Stimulated activated CD8-positive, alpha-beta memory T cell treated with anti-CD3 and anti-CD28 coated beads, Interleukin-15, amount 100 ng/mL, for 4 hours (primary cell): ENCODE measurements at places on chromosomes 7 and 10.

GRCh38 chr7:40551685-40552576 is 417.1 kb downstream of the SUGCT start:
- no peak for DNase-seq

DNA sequence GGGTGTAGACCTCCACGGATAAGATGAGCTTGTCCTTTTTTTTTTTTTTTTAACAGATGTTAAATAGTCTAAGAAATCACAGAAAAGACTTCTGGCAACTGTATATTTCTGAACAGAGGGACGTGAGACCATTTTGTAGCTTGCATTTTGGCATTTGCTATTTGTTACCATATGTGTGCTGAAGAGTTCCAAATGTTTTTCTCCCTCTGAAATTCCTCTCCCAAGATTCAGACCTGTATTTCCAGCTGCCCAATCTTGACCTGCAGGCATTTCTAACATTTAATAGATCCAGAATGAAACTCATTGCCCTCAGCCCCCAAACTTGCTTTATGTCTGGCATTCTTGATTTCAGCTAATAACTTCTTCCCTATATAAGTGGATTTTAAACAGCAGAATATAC is 223.1 kb upstream of the FZD1 start:
- DNase-seq, result no peak

DNA sequence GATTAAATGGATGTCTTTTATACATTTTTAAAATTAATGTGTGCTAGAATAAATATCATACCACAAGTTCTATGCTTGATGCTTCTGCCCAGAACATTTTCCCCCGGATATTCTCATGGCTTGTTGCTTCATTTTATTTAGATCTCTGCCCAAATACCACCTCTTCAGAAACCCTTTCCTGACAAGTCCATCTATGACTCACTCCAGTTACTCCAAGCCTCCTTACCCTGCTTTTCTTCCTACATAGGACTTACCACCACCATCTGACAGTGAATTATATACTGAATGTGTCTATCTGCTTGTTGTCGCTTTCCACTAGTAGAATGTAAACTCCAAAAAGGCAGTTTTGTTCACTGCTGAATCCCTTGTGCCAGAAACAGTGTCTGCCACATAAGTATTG is 19.1 kb upstream of the ERVW-1 start:
- no peak for DNase-seq

GRCh38 chr10:80598951-80599350 is 61.2 kb downstream of the SH2D4B start:
- DNase-seq, result no peak

- no peak for DNase-seq
These were observed 89.1 kb downstream of the COL28A1 start for GRCh38 chr7:7446616-7447015.

DNA sequence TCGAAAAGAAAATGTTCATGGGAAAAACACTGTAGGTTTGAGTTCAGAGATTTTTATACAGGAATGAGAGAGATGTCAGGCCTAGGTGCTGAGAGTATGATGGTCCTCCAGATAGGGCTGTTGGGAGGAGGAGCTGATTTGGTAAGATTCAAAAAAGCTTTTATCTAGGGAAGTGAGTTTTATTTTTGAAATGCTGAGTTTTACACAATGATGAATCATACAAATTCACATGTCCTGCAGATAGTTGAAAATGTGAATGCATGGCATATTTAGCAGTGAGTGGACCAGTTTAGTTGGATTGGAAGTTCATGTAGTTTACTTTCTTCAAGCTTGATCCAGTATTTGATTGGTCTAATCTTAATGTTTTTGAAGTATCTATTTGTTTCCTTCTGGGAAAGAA is 154.8 kb downstream of the LRRC4 start:
- DNase-seq, result no peak

DNA sequence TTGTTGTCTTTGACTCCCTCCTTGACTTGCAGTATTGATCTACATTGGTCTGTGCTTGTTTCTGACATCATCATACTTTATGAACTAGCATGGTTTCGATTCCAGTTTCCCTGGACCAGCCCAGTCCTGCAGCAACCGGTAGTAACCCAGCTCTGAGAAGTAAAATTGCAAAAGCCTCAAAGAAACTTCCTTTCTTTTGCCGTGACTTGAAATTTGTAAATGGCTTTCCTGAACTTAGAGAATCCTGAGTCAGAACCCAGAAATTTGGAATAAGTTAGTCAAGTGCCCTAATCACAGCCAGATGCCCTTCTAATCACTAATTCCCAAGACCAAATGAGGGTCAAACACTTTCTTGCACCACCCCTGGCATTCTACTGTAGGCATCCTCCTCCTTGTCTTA is 15.0 kb downstream of the TAS2R60 start:
- DNase-seq, result no peak

DNA sequence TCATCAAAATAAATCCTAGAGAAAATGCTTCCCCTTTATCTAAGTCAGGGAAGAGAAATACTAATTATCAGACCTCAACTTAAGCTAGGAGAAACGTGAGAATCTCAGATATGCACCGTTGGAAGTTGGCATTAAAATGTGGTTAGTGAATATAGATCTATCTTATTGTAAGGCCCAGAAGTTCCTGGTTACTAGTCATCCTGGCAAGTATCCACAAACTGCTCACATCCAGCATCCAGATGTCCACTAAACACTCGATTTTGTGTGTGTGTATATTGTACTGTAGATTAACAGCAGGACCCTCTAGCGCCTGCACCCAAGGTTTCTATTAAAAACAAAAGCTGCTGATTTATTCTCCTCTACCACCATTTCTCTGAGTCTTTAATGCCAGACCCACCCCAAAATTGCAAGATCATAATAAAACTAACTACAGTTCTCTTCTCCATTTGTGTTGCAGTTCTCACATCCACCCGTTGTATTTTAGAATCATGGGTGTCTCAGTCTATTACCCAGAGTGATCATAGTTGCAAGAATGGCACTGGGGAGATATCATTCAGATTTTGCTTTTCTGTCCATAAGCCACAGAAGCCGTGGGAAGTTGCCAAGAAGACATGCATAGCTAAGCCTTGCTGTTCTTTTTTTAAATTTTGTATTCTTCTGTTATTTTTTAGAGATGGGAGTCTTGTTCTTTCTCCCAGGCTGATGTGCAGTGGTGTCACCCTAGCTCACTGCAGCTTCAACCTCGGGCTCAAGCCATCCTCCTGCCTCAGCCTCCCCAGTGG is 165.4 kb downstream of the KIAA1217 start:
- DNase-seq, result no peak

- no peak for DNase-seq
These were observed 28.9 kb downstream of the PSAP start for GRCh38 chr10:71821909-71822763.

GRCh38 chr7:13540429-13540828 is 449.0 kb downstream of the ETV1 start:
- DNase-seq, result no peak

GRCh38 chr7:36961097-36961496 is 236.8 kb upstream of the AOAH start:
- DNase-seq, result no peak

- DNase-seq, result no peak
These were observed 522.0 kb upstream of the LRRN3 start for GRCh38 chr7:110568932-110569331.

DNA sequence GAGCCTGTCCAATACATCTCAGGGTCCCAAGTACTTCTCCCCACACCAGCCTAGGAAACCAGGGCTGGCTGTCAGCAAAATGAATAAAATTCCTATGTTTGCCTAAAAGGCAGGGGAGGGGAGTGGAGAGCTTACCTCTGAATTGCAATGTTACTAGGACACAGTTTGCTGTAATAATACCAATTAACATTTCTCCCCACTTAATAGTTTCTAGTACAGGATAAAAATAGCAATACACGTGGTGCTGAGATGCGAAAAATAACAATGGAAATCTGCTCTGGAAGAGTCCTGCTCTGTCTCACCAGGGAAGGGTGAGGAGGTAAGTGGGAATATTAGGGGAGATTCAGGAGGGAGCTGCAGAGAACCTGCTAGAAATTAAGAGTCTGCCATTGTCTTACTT is 112.3 kb downstream of the PLXNA4 start:
- no peak for DNase-seq

- no peak for DNase-seq
These were observed 1.3 kb upstream of the SH2D4B start for GRCh38 chr10:80536361-80536835.

DNA sequence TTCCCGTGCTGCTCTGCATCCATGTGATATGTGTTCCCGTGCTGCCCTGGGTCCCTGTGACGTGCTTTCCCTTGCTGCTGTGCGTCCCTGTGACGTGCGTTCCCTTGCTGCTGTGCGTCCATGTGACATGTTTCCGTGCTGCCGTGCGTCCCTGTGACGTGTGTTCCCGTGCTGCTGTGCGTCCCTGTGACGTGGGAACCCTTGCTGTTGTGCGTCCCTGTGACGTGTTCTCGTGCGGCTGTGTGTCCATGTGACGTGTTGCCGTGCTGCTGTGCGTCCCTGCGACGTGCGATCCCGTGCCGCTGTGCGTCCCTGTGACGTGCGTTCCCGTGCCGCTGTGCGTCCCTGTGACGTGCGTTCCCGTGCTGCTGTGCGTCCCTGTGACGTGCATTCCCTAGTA is 45.8 kb downstream of the WDR37 start:
- DNase-seq, result no peak

GRCh38 chr10:5941579-5941978 is 35.8 kb downstream of the IL15RA start:
- no peak for DNase-seq

- DNase-seq, result no peak
These were observed 20.5 kb downstream of the GRID1 start for GRCh38 chr10:86345859-86346798.

- DNase-seq, result no peak
These were observed 49.3 kb downstream of the PNLIPRP2 start for GRCh38 chr10:116669832-116670644.

DNA sequence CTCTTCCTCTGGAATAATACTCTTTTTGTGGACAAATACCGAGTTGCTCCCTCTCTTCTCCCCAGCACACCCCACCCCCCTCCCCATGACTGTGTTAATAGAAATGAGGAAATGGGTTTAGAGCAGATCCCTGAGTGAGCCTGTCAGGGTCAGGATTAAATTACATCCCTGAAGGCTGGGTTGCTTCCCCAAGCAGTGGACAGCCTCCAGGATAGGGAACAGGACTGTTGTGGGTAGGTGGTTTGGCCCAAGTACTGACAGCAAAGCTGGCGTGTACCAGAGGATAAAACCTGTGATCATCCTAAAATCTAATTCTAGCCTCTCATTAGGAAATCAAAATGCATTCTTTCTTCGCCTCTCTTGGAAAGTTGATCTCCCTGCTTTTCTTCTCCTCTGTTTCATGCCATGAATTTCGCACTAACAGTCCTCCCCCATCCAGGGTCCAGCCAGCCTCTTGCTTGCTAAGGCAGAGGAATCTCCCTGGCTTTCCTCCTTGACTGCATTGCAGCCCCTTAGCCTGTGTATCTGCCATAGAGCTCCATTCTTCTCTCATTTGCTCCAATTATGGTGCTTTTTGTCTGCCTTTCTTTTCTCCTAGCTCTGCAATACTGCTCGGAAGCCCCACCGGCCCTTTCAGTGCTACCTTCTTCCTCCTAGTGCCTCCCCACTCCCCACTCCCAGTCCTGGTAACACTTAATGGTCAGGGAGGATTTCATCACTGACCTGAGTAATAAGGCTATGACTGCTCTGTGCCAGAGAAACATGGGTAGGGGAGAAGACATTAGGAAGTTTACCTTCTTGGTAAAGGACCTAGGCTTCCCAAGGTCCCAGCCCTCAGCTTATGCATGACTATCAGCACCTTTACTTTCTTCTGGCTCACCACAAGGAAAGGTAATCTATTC is 8.4 kb downstream of the LRRC4 start:
- DNase-seq, result no peak

- no peak for DNase-seq
These were observed 126.4 kb downstream of the JCAD start for GRCh38 chr10:29932991-29933390.

DNA sequence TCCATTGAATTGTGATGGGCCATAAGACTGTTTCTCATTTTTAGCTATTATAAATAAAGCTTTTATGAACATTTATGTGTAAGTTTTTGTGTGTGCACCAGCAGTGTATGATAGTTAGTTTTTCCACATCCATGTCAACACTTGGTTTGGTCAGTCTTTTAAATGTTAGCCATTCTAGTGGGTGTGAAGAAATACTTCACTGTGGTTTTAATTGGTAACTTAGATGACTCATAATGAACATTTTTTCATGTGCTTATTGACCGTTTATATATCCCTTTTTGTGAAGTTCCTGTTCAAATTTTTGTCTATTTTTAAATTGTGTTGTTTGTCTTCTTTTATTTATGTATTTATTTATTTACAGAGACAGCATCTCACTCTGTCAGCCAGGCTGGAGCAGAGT is 23.6 kb upstream of the PDK4 start:
- no peak for DNase-seq

DNA sequence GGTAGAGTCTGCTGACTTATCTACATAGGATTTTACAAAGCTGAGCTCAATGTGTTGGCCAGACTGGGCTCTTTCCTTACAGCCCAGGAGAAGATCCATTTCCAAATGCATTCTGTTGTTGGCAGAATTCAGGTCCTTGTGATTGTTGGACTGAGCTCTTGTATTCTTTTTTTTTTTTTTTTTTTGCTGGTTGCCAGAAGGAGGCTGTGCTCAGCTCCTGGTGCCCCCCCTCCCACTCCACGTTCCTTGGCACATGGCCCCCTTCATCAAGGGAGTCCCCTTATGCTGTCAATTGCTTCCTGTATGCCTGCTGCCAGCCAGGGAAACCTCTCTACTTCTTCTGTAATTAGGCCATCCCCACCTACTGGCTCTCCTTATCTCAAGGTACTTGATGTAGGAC is 518.1 kb upstream of the AKR1E2 start:
- no peak for DNase-seq

DNA sequence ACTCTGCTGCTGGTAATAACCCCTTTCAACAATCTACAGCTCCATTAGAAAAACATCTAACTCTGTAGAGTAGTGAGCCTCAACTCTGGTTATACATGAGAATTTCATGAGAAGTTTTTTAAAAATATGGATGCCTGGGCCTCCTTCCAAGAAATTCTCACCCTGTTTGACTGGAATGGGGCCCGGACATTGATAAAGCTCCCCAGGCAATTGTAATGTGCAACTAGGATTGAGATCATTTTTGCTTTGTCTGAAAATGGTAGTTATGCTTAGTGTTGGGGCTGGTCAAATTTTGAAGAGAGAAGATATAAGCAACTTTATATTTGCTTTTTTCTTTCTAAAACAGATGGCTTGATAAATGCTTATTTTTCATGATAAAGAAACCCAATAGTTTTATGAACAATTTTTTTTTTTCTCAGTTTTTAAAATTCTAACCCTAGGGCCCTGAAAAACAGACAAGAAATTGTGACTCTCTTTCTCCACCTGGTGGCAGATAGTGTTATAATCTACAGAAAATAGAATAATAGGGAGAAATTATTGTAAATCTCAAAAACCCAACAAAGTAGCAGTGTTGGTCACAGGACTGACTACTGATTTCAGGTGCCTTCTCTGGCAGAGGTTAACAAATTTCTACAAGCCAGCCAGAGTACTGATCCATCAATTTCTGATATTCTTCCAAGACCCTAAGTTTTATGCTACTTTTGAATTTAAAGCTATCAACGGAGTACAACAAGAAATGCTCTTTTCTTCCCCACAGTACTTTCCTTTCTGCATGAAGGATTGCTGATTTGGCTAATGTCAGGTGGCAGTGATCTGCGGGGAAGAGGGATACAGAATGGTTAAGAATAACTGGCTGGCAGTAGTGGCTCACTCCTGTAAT is 174.8 kb downstream of the DKK1 start:
- no peak for DNase-seq

GRCh38 chr10:26222563-26222962 is 6.0 kb downstream of the GAD2 start:
- DNase-seq, result no peak
